ENCODE measurements at places on chromosomes 4 and X.
A peak's percentile ranks its signal among the peaks of the same experiment; 100 is the strongest.

DNA sequence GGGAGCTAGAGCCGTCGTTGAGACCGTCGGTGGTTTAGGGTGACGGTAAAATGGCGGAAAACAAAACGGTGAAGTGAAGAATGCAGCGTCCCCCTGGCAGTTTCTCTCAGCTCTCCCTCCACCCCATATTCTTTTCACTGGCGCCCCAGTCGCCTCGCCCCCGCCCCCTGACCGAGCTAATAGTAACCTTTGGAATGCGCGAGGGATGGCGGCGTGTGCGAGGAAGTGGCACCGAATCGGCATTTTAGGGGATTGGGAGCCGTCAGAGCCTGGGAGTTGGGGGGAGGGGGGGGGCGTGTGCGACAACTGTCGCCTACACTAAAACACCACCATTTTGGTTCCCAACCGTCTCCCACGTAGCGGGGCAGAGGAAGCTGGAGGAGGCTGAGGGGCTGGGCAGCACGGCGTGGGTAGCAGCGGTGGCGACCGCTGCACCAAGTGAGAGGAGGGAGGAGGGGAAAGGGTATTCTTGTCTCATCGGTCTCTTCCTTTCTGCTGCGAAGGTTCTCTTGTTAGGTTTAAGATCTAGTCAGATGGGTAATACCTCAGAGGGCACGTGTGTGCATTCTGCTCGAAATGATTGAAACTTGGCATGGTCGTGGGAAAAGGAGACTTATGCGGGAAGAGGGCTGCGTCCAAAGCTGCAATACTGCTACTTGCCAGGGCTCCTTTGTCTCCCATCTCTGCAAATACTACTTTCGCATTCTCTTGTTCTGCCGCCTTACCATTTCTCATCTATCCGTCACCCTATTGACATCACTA, 840 bp downstream of the ZNF711 start:
- DNase-seq, result peak; percentile 40

DNA sequence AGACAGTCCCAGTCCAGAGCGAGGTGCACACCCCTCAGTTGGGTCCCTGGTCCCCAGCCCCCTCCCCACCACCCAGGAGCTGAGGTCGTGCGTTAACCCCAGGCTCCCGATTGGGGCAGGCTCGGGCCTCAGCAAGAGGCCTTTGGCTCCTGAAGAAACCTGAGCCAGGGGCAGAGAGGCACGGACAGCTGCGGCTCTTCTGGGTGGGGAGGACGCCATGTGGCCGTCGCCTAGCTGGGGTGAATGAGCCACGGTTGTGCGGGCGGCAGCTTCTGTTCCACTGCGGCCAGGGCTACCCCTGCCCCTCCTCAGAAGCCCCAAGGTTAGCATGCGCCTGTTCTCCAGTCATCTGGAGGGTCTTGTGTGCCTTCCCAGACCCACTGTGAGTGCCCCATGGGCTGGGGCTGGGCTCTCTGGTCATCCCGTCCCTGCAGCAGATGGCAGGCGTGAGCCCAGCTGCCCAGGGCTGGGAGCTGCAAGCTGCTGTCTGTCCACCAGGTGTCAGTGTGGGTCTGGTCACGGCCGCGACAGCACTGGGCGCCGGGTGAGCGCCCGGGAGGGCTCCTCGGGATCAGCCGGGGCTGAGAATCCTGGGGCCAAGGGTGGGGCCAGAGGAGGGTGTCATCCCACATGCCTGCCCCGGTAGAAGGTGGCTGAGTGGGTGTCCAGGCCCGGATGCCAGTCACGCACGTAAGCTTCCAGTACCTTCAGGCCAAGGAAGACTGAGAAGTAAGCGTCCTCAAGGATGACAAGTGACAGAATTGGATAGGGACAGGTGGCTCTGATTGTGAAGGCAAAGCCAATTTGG, 21.9 kb downstream of the ATP2B3 start:
- peak; percentile 48 for DNase-seq

DNA sequence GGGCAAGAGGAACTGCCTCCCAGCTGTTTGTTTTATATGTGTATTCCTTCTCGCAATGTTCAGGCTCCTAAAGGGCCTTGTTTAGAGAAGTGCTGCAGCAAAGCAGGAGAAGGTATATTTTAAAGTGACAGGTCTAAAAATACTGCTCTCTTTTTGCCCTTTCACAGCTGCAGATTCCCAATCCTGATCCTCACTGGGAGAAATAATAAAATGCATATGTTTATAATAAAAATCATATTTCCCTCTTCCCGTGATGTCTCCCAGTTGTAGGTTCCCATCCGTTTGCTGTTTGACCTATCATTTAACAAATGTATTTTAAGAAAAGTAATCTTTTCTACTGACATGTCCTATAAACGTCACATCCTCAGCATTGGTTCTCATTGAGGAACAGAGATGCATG, 62.7 kb upstream of the GPC4 start:
- no peak for DNase-seq

DNA sequence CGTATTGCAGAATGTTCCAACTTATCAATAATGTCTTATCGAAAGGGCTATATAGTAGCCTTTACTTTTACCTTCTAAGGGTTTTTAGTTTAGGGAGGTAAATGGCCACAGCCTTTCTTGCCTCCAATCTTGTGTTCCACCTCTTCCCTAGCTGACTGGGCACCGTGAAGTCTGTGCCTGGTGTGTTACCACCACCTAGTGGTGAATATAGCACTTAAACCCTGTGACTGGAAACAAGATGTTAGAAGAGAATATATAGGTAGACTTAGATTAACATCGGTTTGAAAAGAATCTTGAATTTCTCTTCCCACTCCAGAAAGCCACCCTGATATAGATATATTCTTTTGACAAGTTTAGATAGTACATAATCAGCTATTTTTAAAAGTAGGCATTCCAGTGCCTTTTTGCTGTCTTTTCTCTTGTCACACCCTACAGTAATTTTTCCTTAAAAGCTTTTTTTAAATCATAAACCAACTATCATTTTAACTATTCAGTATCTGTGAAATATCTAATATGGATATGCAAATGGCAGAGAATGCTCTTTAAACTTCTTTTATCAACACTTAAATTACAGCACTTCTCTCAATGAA, 27.8 kb upstream of the ADH7 start:
- DNase-seq, result peak; percentile 2

- no peak for DNase-seq
Observed at GRCh38 chrX:24245202-24245601, 68.7 kb downstream of the SUPT20HL2 start.

DNA sequence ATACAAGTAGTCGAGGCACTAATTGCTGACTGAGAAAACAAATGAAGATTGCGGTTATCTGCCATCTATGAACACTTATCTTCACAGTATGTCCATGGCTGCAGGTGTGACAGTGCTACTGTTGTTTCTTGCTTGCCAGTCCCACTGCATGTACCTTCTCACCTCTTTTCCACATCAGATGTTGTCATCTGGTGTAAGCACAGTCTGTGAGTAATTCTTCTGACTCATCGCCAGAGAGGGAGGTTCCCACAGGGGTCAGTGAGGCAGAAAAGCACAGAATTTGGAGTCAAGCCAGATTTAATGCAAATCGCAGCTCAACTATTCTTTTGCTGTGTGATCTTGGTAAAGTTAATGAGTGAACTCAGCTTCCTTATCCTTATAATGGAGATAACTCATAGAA, 144.4 kb downstream of the GLRA2 start:
- peak; percentile 74 for DNase-seq

DNA sequence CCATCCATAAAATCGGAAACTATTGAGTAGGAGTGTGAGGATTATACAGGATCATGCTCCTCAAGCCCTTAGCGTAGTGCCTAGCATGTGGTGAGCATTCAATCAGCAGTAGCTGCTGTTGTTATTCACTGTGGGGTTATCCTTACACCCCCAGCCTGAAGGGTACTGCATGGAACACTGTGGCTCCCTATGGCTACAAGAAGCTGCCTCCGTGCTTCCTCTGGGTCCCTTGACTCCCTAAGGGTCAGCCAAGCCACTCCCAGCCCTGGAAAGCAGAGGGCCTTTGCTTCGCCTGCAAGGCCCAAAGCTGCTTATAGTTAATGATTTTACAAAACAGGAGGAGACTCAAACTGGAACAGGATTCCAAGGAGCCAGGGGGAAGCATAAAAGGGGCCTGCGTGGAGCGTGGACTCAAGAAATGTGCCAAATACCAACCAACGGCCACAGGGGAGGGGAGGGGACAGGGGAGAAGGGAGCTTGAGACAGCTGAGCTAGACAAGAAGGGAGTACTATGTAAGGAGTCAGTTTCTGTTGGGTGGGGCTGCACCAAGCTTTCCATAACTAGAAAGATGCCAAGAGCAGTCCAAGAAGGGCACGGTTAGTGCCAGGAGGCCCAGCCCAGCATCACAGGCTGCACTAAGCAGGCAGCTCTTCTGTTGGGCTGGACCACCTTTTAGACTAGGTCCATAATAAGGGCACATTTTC, 15.9 kb downstream of the SEPTIN6 start:
- no peak for DNase-seq

DNA sequence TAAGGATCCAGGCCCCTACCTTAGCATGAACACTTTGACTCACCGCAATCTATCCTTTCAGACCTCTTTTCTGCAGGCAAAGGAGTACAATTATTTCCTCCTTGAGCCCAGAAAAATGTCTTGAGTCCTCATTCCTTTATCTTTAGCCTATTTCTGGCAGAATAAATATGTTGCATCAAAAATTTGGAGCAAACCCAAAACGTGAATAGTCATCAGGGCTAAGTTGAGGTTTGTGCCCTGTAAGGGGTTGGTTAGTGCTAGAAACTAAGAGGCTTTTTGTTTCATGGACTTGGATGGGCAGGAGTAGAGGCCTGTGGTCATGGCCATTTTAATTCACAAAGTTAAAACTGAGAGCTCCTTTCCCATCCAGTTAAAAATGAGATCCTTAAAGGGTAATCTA, 460.3 kb downstream of the GBA3 start:
- no peak for DNase-seq

DNA sequence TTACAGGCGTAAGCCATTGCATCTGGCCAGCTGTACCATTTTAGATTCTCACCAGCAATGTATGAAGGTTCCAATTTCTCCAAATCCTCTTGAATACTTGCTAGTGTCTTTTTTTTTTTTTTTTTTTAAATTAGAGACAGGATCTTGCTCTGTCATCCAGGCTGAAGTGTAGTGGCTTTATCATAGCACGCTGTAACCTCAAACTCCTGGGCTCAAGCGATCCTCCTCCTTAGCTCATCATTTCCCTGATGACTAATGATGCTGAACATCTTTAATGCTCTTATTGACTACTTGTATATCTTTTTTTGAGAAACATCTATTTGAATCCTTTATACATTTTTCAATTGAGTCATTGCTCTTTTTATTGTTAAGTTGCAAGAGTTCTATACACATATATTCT, 40.3 kb downstream of the HDAC8 start:
- DNase-seq, result no peak

- no peak for DNase-seq
Observed at GRCh38 chr4:74822603-74823002, 28.3 kb upstream of the BTC start.

DNA sequence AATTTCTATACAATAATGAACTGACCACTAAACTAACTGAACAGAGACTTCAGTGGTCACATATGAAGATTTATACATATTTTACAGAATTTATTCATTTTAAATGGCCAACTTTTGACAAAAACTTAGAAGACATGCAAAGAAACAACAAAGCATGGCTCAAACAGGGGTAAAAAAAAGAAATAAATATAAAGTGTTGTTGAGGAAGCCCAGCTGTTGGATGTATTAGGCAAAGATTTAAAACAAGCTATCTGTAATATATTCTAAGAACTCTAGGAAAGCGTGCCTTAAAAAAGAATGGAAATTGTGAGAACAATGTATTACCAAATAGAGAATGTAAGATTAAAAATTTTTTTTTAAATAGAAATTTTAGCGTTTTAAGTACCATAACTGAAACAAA, 210.9 kb upstream of the HTR2C start:
- DNase-seq, result no peak

GRCh38 chrX:153375571-153375970, 25.6 kb downstream of the PNMA6E start:
- DNase-seq, result no peak

GRCh38 chr4:67678612-67679011, 22.3 kb downstream of the UBA6 start:
- DNase-seq, result no peak

- DNase-seq, result no peak
Observed at GRCh38 chrX:6678313-6678712, 143.4 kb upstream of the VCX3A start.

DNA sequence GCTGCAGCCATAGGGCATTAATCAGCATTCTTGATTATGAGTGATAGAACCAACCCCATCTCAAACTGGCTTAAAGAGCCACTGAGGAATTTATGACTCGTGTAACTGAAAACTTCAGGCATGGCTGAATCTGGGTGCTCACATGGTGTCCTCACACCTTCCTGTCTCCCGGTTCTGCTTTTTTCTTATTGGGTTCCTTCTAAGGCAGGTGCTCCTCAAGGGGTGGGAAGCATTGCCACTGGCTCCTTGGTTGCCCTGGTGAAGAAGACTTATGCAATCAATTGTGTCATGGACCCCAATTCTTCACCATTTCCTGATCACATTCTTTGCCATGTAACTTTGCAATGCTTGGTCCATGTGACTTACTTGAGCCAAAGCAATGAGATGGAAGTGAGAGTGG, 4.3 kb upstream of the ZCCHC4 start:
- DNase-seq, result no peak

- no peak for DNase-seq
Observed at GRCh38 chr4:118141240-118141639, 107.0 kb downstream of the NDST3 start.

DNA sequence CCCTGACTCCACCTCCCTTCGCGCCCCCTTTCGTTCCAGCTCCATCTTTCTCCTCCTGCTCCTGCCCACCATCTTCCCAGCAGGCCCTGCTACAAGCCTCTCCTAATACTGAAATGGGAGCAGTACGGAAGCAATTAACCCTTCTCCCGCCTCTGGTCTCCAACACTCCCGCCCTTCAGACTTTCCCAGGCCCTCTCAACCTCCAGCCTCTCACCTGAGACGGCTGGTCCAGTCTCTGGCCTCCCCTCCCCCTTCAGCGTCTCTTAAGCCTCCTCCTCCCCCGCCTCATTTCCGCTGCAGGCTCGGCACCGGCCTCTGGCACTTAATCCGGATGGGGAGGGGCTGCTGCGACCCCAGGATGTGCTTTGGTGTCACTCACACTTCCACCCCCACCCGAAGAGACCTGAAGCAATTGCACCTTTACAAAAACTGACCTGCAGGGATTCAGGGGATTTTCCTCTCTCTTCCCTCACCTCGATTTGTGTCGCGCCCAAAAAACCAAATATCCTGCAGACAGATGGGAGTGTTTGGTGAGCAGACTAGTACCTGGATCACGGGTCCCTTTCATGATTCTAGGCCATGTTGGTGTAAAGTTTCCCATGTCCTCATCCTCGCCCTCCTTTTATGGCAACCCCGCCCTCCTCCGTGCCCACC, 657 bp downstream of the TCEAL8 start:
- DNase-seq, result peak; percentile 50

DNA sequence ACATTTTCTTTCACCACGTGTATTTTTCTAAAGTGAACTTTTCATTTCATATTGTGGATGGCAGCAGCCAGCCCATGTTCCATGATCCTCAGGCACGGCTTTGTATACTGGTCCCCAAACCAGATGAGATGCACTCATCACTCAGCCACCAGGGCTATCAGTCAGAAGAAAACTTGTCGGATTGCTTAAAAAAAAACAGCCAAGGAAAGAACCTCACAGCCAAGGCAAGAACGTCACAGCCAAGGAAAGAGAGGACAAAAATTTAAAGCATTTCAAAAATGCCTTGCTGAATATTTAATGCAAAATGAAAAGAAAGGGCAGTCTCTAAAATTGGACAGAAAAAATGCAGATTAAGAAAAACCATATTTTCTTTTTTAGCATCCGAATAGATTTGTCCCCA, 333.3 kb downstream of the PDGFC start:
- DNase-seq, result no peak
